ENCODE measurements at places on chromosomes 4 and X.

- no peak for DNase-seq
Observed at GRCh38 chr4:177632481-177632880, 190.2 kb upstream of the AGA start.

DNA sequence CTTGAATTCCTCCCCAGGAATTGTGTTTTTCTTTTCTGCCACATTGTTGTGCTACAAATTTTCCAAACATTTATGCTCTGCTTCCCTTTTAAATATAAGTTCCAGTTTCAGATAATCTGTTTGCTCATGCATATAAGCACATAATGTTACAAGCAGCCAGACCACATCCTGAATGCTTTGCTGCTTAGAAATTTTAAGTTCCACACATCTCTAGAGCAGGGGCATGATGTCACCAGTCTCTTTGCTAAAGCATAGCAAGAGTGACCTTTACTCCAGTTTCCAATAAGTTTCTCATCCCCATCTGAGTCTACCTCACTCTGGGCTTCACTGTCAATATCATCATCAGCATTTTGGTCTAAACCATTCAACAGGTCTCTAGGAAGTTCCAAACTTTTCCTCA lies 932.5 kb downstream of the SH3BGRL start:
- DNase-seq: no peak

- no peak for DNase-seq
Observed at GRCh38 chr4:159258889-159259560, 156.1 kb downstream of the RAPGEF2 start.

DNA sequence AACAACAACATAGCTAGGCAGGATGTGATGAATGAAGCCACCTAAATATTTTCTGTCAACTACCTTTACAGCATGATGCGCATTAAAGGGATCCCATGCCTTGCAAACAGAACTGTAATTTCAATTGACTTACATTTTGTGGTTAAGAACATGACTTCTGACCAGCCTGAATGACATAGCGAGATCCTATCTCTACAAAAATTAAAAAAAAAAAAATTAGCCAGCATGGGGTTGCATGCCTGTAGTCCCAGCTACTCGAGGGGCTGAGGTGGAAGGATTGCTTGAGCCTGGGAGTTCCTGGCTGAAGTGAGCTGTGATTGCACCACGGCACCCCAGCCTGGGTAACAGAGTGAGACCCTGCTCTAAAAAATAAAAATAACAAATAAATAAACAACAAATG lies 680.6 kb downstream of the IQCM start:
- DNase-seq: no peak

DNA sequence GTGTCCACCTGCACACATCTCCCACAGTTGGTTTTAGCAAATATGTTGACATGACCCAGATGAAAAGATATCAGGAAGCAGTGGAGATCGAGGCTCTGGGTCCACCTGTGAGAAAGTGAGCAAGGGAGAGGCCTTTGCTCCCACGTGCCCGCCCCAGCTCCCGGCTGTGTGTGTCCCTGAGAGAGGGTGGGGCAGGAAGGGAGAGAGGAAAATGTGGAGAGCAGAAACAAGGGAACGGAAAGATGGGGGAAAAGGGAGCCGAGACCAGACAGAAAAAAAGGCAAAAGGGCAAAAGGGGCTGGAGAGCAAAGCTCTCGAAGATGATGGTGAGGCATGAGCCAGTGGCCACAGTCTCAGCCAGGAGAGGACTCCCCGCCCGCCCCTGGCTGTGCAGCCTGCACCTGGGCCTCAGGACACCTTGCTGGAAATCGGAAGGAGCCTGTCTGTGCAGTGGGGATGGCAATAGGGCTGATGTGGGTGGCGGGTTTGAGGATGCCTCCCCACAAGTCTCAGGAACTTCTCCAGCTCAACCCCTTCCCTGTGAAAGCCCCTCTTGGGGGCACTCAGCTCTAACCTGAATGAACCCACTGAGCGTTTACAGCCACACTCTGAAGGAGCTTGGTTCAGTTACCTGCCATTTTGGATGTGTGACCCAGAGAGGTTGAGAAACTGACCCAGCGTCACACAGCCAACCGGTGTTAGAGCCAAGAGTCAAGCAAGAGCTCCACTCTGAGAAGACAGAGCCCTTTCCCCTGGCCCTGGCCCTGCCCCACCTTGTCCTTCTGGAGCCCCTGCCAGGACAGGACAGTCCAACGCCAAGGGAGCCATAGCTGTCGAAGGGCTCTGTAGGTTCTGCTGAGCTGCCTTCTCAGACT lies 20.3 kb upstream of the MSX1 start:
- no peak for DNase-seq

DNA sequence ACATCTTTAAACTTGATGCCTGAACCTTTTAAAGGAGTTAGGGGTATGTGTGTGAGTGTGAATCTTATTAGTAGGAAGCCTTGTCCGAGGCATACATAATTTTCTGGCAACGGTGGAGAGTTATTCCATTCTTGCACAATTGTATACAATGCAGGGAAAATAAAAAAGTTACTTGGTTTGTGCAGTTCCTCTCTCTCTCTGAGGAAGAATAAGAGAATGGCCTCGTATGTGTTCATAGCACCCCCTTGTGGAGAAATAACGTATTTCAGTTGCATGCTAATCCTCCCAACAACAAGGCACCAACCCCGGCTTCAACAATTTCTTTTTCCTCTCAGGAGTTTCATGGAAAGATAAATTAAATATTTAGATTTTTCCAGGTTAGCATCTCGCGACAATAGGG lies 33.7 kb upstream of the FGF13 start:
- no peak for DNase-seq

DNA sequence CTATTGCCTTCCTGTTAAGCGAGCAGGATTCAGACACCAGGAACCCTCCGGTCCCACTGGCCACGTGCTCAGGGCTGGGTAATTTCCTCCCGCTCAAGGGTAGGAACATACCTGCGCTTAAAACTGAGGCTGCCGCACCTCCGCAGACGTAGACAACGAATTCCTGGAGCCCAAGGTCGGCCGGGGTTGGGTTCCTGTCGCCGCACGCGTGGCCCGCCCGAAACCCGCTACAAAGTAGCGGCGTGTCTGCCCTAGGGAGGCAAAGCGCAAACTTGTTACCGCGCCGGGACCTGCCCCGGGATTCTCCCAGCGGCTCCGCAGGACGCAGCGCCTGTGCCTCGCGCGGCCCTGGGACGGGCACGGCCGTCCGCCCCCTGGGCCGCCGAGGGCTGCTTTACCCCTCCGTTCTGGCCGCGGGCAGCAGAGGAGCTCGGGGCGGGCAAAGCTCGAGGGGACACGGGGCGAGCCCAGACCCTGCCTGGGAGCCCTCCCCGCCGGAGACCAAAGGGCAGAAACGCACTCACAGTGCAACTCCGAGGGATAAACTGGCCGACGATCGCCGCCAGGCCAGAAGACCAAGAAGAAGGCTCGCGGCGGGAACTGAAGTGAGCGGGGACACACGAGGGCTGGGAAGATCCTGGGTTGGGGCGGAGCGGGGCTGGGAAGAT lies at the start of gene ERVMER34-1:
Gene ERVMER34-1 (minus strand): TSS at position 607 of the 668 bp plus-strand sequence. CDS start 5,905 bp downstream, outside the sequence.
- DNase-seq: no peak

DNA sequence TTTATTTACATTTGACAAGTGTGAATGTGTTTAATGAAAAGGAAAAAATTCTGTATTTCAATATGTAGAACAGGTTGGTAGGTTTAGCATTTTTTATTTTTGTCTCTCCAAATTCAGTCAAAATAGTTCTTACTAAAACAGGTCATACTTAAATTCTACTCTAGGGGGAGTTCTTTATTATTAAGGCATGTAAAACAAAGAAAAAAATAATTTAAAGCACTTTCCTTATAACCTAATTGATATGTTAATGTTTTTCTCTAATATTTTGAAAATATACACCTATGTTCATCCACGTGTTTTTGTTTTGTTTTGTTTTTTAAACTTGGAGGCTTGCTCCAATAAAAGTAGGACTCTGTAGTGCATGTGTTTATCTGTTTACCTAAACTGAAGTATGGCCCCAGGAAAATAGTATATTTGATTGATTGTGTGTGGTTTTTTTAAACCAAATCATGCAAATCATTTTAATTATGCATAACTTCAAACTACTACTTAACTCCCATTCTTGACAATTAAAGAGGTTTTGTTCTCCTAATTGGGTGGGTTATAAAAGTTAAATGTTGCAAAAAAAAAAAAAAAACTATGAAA lies 562.7 kb downstream of the RPA4 start:
- DNase-seq: no peak

DNA sequence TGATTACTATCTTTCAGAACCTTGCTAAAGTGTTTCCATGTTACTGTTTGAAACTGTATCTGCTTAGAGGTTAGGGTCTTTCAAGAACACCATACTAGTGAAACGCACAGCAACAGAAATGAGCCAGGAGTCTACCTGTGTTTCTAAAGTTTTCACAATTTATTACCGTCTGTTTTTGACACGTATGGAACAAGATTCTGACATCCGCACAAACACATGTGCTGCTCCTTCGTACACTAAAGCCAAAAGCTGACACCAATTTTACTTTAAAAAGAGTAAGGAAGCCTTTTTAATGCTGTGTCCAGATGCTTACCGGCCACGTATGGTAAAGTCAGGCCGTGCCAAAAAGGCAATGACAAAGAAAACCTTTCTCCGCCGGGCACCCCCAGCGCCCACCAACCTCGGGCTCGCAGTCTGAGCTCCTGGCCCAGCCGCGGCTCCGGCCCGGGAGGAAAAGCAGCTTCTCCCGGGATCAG lies 532 bp downstream of the RPS4X start:
- no peak for DNase-seq

- DNase-seq: no peak
Observed at GRCh38 chr4:2591189-2591588, 54.7 kb downstream of the FAM193A start.

DNA sequence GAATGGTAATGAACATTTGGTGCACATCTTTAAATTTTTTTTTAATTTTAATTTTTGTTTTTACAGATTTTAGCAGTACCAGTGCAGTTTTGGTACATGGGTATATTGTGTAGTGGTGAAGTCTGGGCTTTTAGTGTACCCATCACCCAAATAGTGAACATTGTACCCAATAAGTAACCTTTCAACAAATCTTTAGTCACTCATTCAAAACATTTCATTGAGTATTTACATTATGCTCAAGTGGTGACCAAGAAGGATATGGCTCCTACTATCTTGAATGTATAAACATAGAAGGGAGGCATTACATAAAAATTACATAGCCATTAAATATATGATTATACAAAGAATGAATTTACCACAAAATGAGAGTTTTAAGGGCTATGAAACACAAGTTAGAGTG lies 223.3 kb downstream of the SPRY1 start:
- DNase-seq: no peak

DNA sequence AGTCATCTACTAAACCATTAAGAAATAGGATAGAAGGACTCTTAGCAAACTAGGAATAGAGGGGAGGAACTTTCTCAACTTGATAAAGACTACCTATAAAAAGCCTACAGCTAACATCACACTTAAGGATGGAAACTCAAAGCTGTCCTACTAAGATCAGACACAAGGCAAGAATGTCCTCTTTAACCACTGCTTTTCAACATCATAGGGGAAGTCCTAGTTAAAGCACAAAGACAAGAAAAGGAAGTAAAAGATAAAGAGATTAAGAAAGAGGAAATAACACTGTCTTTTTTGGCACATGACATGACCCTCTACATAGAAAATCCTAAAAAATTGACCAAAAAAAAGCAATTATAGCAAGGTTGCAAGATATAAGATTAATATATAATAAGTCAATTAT lies 136.6 kb downstream of the FBXW7 start:
- no peak for DNase-seq

DNA sequence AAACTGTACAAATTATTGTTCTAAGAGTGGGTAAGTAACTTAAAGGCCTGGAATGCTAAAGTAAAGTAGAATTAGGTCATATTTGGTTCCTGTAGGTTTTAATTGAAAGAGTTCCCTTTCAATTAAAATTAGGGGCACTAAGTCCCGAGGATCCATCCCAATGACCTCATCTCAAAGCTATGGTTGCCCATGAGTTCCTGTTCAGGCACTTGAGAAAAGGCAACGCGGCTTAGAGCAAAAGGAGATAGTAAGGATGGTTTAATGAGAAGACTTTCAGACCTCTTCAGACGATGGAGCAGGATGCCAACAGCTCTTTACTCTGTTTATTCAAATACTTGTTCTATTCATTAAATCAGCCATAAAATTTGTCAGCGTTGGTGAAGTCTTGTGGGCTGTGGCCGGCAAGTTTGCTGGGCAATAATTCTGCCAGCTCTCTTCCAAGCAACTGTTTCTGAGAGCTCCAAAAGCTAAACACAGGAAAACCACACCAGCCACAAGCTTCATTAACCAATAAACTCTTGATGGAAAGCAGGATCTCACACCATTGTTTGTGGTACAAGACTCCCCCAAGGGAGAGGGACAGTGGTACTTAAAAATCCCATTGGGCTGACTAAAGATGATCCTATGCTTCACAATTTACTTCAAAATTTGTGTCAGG lies 167.4 kb downstream of the COL4A6 start:
- no peak for DNase-seq

DNA sequence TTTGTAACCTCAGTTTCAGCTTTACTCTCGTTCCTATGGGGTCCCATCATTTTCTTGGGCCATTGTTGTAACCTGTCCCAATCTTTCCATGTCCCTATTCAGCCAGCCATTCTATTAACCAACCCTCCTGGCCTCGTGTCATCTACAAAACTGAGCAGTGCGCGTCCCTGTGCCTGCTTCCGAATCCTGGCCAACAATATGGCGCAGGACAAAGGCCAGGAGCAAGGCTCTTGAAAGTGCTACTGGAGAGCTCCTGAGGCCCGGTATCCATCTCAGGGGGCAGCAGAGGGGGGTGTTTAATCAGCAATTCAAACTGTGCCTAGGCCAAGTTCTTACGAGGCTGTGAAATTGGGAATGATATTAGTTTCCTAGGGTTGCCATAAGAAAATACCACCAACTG lies 41.2 kb upstream of the APLN start:
- no peak for DNase-seq

DNA sequence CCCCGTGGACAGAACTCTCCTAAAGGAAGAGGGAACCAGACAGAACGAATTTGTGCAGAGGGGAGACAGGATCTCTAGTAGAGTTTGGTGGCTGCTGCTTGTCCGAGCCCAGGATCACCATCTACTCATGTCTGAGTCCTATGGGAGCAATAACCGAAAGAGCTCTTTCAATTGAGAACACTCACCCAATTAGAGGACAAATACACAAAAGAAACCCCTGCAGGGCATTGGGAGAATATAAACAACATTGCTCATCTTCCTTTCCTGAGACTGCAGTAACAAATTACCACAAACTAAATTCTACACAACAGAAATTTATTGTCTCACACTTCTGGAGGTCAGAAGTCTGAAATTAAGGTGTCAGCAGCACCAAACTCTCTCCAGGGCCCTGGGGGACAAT lies 65.6 kb downstream of the SPINK2 start:
- DNase-seq: no peak

DNA sequence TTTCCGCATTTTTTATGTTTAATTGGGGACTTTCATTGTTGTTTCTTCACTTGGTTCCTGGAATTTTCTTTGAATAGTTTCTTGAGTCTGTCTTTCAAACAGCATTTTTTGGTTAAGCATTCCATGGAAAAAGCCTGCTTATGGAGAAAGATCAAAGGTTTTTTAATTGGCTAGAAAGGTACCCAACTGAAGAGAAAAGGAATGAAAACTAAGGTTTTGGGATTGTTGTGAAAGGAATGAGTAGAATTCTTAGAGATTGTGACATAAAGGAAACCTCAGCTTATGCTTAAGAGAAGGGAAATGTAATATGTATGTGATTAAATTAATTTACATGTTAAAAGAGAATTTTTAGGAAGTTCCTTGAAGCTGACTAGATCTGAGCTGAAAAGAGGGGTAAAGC lies 82.8 kb downstream of the CCKAR start:
- DNase-seq: no peak
